ENCODE measurements at places on chromosomes 4 and X.

- no peak for DNase-seq
Observed at GRCh38 chr4:21893136-21893535, 55.4 kb downstream of the KCNIP4 start.

DNA sequence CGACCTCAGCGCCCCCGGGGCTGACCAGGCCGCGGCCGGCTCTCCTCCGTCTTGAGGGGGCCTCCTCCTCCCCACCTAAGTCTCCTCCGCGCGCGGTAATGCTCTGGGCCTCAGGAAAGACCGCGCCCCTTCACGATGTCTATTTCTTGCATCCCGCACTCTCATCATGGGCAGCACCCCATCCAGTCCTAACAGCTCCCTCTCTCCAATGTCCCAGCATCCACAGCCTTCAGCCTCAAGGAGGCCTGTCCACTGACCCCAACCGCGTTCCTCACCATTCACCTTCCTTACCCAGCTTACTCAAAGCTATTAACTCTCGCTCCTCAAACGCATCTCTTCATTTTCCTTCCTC, 77.5 kb downstream of the MAGED4 start:
- no peak for DNase-seq

DNA sequence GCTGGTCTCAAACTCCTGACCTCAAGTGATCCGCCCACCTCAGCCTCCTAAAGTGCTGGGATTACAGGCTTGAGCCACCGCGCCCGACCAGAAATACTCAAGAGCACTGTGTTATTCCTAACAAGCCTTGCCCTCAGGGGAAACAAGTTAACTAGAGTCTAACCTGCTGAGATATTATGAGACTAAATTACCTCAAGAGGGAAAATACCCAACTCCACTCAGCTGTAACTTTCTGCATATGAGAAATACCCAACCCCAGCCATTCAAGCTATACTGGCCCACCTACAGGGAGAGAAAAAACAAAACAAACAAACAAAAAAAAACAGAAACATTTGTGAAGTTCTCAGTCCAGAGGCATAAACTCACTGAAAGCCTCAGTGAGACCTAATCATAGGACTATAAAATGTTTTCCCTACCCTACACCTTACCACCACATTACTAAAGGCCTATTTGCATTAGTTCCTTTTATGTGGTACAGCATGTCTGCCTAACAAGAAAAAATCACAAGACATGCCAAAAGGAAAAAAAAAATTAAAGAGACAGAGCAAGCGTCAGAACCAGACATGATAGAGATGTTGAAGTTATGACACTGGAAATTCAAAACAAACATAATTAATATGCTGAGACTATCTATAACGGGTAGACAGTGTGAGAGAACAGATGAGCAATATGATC, 876.0 kb downstream of the FSTL5 start:
- no peak for DNase-seq

- DNase-seq: no peak
Observed at GRCh38 chr4:11631416-11631815, 202.7 kb upstream of the HS3ST1 start.

DNA sequence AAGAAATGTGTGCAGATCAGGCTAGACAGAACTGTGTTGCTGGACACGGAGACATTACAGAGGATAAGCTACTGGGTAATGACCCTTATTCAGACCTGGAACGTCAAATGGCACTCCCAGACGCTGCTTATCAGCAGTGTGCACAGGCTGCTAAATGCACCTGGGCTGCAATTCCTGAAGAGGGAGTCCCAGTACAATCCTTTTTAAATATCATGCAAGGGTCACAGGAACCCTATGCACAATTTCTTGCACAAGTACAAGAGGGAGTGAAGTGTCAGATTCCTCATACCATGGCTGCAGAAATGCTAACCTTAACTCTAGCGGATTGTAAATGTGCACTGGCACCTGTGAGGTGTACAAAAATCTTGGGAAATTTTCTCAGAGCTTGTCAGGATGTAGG, 16.9 kb downstream of the SPIN2B start:
- DNase-seq: no peak

- no peak for DNase-seq
Observed at GRCh38 chrX:3191796-3192195, 150.5 kb downstream of the ARSF start.

DNA sequence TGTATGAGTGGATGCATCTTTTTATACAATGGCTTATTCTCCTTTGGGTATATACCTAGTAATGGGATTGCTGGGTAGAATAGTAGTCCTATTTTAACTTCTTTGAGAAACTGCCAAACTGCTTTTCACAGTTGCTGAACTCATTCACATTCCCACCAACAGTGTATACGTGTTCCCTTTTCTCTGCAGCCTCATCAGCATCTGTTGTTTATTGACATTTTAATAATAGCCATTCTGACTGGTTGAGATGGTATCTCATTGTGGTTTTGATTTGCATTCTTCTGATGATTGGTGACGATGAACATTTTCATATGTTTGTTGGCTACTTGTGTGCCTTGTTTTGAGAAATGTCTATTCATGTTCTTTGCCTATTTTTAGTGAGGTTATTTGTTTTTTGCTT, 687.0 kb upstream of the EPHA5 start:
- no peak for DNase-seq

DNA sequence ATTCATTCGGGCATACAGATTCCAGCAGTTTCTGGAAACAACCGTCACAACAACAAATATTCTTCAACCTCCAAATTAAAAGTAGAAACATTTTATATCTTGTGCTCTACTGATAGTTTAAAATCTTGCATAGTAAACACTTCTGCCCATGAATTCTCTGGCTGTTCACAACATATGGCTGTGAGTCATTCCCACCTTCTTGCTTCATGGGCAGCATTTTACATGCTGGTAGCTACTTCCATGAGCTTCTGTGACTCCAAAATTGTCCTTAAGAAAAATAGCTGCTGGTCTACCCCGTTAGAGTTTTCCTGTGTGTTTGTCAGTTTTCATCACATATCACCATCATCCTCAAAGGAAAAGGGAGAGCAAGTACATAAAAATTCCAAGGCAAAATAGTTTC, 22.7 kb downstream of the PNPLA4 start:
- DNase-seq: no peak
